ENCODE measurements at places on chromosomes 6 and 20.

- no peak for DNase-seq
Measured at GRCh38 chr20:1632178-1632577, 12.4 kb upstream of the SIRPB1 start.

DNA sequence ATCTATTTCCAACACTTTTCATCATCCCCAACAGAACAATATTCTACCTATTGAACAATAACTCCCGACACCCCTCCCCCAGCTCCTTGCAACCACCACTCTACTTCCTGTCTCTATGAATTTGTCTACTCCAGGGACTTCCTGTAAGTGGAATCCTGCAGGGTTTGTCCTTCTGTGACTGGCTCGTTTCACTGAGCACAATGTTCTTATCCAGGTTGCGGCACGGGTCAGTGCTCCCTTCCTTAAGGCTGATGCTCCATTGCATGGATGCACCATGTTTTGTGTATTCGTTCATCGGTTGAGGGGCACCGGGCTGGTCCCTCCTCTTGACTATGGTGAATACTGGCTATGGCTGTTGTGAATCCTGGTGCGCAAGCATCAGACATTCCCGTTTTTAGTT is 163.2 kb downstream of the TBXT start:
- DNase-seq = no peak

DNA sequence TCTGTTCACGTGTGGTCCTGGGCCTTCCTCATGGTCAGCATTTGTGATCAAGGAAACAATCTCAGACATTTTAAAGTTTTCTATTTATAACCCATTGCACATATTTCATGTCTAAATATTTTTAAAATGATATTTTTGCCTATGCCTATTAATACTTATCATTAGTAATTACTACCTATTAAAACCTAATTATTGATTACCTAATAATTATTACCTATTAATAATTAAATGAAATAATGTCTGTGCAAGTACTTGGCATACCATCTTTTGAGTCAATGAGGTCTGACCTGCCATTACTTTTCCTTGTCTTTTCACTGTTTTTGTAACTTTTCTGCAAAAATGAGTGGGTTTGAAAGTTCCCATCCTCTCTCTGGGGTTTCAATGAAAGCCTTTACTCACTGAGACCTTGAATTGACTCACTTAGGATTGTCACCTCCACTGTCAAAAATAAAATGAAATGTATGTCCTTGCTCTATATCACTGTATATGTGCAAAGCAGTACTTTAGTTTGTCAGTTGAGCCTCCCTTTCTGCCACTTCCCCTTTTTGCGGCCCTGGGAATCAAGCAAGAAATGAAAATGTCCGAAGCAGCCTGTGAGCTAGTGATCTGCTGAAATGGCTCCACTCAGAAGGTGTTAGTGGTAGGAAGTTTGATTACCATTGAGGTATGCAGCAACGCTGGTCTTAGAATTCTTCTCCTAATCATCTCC is 87.8 kb downstream of the L3MBTL3 start:
- DNase-seq = no peak

DNA sequence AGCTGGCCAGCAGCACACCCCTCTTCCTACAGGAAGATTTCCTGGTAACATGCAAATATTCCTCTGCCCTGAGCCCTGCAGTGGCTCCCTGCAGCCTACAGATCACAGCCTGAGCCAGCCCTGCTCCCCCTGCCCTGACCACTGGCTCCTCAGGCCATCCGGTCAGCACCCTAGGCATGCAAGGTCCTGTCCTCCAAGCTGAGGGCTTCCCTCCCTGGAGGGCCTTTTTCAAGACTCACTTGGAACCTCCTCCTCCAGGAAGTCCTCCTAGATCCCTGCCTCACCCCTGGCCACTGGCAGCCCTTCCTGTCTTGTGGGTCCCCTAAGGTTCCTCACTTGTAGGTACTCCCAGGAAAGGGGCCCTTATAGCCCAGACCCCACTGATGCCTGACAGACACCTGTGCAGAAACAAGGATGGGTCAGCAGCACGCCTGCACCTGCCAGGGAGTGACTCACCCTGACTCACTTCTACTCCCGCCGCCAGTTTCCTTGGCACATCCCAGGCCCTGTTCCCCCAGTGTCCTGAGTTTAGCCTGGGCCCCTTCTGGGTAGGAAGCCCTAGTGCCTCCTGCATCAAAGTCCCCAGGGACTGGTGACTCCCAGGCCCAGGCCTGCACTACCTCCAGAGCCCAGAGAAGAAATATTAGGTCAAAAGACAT is 3.2 kb downstream of the SLC4A11 start:
- no peak for DNase-seq

- DNase-seq = no peak
Measured at GRCh38 chr6:91083211-91083610, 496.3 kb upstream of the MAP3K7 start.

DNA sequence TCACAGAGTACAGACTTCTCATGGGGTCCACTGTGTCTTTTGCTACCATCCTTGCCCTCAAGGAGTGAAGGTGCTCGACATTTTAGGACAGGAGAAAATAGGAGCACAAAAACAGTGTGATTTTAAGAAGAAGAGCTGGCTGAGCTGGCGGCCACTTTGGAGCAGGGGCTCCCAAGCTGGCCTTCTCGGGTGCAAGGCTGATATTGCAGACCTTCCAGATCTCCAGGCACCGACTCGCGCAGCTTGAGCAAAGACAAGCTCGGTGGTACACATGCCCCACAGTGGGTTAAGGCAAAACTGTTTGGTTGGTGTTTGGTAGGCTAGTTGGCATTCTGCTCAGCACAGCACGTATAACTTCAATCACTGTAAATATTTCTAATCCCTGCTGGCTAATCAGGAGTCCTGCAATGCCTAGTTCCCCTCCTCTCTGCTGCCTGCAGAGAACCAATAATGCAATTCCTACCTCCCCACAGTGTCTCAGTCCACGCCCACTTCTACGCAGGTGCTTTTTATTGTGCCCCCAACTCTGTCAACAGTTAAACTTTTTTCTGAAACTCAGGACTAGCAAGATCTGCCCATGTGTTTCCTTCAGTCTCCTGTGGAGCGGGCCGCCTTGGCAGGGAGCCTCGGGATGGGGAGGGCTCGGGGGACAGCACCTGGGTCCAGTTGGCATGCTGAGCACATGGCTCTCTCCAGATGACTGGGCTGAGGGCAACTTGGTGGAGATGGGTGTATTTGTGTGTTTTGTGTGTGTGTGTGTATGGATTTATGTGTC is 12.7 kb upstream of the SMOC2 start:
- no peak for DNase-seq

DNA sequence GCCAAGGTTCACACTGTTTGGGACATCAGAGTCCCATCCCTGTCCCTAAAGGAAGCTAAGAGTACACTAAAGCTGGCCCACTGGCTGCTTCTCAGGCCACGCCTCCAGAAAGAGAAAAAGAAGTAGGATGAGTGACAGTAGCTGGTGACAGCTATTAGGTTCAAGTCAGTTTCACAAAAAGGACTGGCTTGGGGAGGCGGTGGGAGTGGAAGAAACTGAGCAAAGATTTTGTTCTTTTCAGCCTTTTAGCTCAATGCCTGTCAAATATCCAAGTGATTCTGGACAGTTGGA is 374.7 kb downstream of the ZFAND3 start:
- DNase-seq = no peak

DNA sequence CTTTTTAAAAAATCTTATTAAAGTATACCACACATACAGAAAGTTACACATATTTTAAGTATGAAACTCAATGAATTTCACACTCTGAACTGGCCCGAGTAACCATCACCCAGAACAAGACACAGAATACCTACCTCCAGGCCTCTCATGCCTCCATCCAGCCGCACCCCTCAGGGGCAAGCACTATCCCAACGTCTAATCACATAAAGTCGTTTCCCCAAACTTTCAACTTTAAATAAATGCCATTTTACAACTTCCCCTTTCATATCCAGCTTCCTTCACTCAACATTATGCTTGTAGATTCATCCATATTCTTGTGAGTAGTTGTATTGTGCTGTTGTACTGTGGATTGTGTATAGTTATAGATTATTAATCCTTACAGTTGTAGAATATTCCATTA is 539.1 kb downstream of the CD83 start:
- DNase-seq = no peak

DNA sequence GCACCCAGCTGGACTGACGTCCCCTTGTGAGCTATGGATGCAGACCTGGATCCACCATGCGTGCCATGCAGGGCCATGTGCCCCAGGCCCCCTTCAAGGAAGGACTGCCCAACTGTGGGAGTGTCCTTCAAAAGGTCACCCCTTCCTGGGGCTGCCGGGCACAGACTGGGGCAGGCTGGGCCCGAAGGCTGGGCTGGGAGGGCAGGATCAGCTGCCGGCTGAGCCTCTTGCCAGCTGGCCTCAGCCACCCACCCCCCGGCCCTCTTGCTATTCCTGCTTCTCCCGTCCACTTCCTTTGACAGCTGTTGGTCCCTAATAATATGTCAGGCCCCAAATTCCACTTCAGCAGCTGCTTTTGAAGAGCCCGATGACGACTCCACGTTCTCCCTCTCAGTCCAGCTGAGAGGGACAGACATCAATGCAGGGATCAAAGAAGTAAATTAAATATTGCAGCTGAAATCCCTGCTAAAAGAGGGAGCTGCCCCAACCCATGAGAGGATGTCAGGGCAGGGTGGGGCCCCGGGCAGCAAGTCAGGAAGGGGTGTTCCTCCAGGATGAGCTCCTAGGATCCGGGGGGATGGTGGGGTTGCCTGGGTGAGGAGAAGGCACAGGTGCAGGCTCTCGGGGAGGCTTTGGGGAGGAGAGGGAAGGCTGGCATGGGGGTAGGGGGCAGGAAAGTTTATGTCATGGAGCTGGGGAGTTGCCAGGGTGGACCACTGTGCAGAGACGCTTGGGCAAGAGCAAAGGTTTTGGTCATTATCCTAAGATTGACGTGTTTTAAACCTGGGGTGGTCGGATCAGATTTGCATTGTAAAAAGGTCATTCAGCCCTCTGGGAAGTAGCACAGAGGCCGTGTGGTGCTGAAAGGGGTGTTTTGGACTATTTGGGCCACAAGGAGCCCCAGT is 185.0 kb downstream of the ANKRD60 start:
- no peak for DNase-seq

All from H9 (cell line).